ENCODE measurements at places on chromosomes 4 and X.

GRCh38 chr4:6093671-6094070, 75.4 kb upstream of the C4orf50 start:
- DNase-seq: no peak

DNA sequence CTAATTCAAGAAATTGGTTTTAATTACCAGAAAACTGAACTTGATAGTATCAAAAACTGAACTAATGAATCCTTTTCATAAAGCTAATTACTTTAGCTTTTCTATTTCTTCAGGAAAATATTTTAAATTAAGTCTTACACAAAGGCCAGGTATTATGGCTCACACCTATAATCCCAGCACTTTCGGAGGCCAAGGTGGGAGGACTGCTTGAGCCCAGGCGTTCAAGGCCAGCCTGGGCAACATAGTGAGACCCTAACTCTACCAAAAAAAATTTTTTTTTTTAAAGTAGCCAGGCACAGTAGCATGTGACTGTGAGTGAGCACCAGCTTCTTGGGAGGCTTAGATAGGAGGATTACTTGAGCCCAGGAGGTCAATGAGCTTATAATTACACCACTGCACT, 19.1 kb downstream of the CNOT6L start:
- DNase-seq: no peak

DNA sequence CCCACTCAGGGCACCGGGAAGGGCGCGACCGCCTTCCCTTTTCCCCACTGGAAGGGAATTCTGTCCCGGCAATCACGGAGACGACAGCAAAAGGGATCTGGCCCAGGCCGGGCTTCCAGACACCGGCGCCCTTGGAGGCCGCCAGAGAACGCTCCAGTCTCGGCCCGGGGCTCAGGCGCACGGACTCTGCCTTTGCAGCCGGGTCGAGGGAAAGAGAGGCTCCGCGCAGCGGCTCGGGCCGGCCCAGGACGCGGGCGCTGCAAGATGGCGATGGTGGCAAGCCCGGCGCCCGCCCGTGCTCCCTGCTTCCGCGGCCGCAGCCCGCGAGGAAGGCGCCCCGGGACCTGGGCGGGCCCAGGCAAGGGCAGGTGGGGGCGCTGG, 1.1 kb downstream of the CTBP1 start:
- no peak for DNase-seq

GRCh38 chrX:141405853-141406492, 163.7 kb upstream of the SPANXC start:
- DNase-seq: no peak

DNA sequence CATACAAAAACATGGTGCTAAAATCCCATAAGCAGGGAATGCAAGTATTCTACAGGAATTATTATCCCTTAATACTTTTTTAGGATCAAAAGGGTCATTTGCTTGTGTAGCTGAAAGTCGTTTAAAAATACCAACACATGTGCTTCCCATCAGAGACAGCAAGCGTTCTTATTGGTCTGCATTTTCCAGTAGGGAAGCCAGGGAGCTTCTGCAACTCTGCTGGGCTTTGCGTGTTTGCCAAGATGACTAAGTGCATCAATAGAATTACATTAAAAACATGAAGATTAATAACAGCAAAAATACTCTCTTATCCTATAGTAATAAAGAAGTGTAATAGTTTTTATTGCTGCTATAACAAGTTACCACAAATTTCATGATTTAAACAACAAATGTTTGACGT, 111.2 kb downstream of the QDPR start:
- DNase-seq: no peak

DNA sequence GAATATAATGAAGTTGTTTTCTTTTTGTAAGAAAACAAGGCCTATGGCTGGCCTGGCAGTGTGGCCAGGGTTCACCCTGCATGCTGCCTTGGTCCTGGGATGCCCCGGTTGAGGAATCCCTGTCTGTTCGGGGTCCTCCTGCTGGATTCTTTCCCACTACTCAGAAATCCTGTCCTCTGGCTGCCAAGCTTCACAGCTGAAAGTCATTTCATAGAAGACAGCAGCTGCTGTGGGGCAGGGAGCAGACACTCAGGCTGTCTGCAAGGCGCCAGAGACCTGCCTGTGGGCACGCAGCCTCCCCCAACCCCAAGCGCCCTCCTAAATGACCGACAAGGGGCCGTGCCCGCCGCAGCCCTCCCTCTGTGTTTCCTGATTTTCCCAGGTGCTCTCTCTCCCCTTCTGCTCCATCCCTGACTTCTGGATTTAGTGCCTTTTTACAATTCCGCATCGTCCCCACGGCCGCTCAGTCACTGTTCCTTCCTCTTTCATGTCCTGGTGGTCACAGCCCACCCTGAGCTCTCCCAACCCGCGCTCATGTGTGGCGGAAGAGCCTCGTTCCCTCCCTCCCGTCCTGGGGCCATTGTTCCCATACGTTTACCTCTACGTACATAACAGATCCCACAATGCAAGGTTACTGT, 27.5 kb downstream of the ZFYVE28 start:
- DNase-seq: no peak

DNA sequence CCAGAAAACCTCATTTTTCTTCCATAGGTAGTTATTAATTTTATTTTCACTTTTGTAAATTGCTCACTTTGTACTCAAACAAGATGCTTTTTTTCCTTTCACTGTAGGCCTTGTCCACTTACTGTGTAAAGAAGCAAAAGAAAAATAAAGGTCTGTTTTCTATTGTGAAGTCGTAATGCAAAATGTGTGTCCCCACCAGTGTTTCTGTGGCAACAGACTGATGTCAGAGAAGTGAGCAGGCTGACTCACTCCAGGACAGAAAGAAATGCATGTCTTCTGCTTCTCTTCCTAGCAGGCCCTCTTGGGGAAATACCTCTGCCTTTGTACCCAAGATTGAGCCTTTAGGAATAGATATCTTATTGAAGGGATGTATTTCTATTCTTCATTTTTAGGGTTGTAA, 30.3 kb downstream of the INPP4B start:
- DNase-seq: no peak

- DNase-seq: no peak
Observed at GRCh38 chr4:76969941-76970529, 20.5 kb downstream of the SEPTIN11 start.

DNA sequence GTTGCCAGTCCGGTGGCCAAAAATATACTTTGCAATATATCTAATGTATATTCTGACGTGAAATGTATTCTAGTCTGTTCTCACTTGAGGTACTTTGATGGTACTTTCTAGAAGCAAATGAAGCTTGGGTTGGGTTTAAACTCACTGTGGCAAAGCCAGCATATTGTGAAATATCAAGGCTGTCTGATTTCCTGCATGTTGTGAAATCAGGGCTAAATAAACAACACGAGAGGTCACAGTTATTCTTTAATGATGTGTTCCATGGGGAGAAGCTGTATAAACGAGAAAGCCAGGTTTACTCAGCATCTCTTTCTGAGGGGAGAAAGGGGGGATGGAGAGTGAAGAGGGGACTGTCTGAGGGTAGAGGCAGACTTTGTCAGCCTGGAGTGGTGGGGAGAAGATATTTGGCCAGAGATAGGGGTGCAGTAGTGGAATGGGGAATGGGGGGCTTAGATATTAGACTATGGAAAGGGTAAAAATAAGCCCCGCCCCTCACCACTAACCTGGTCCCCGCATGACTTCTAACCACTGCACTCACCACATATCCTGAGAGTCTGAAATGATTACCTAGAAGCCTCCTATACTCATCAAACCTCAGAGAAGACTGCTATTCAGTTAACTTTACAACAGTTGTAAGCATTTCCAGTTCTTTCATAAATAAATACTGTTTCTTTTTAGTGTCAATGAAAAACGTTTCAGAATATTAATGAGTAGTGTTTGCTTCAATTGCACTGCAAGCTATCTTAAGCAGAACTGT, 5.9 kb upstream of the SCARB2 start:
- no peak for DNase-seq

- no peak for DNase-seq
Observed at GRCh38 chrX:1111601-1112300, 100.7 kb downstream of the CRLF2 start.

DNA sequence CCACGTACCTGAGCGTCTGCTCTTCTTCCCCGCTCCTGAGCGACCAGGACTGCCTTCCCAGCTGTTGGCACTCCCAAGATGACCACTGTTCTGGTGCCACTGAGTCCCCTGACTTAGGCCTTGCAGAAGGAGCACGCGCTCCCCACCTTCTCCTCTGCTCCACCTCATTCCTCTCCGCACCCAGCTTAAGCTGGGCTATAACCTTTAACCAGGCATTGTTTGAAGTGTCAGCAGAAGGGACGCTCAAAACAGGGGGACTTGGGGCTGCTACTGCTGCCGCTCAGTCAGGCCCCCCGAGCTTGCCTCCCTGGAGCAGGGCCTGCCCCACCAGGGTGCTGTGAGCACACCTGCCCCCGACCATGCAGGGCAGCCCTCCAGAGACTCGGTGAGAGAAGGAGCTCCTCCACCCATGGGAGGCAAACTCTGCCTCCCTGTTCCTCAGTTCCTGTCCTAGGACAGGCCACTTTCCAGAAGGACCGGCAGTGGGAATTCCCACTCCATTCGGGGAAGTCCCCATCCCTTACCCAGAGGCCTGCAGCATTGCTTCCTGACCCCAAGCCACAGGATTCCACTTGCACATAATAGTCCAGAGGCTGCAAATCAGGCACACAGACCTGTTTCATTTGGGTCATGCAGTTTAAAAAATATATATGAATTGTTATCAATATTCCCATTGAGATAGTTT, 99.7 kb upstream of the ENPP6 start:
- DNase-seq: no peak

GRCh38 chr4:30718021-30718542, 2.1 kb upstream of the PCDH7 start:
- DNase-seq: no peak

DNA sequence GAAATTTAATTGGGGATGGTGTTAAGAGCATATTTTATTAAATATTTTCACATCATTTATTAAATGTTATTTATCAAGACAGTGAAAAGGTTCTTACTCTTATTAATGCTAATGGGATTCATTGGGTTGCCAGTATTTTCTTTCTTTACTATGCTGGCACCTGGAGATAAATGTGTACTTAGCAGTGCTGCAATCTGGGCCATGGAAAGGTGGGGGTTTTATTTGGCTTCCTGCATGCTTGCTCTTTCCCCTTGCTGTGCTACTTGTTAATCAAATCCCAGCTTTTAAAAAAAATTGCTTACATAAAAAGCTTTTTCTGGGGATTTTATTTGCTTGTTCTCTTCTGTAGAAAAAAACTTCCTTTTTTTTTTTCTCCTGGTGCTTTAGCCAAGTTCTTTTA, 48.3 kb downstream of the ZAR1 start:
- DNase-seq: no peak

DNA sequence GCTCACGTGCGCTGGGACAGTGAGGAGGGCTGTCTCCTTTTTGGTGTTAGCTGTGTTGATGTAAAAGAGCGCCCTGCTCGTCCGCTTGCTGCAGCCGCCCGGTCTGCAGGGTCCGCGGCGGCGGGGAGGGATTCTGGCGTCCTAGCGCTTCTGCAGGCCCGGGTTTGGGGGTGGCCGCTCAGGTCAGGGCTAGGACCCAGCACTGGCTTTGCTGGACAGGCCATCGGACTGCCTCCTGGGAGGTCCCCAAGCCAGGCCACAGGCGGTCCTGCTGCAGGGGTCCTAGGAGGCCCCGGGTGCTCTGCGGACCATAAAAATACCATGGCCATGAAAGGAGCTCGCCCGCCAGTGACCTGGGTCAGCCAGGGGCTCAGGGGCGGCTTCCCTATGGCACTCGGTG, 308.7 kb downstream of the DCTD start:
- no peak for DNase-seq

- no peak for DNase-seq
Observed at GRCh38 chr4:8762356-8762755, 109.3 kb downstream of the HMX1 start.

Measured in NCI-H2029 treated with DMSO at 0.1 percent for 48 hours (cell line).